SK-MEL-5 (cell line): ENCODE measurements at places on chromosomes 16 and 17. TPM values are rescaled to one million over a fixed set of nuclear protein-coding genes. Genes with fewer than 3 reads are reported as not detected.

The SYCE1L gene
- not detected in 2 replicates for total RNA-seq

The CA7 gene
- total RNA-seq = not detected in 2 replicates

The TBC1D3L gene
- 1.9 and 2.0 TPM in 2 replicates for total RNA-seq

The ZNF785 gene
- 12.1 and 13.0 TPM in 2 replicates for total RNA-seq

The GAS2L2 gene
- not detected in 2 replicates for total RNA-seq

The PLEKHG4 gene
- 10.5 and 12.9 TPM in 2 replicates for total RNA-seq

The AANAT gene
- not detected in 2 replicates for total RNA-seq

The CLEC3A gene
- total RNA-seq = not detected in 2 replicates

The KCNH4 gene
- total RNA-seq = 0.18 and 0.24 TPM in 2 replicates

The EIF1 gene
- 129 and 155 TPM in 2 replicates for total RNA-seq

The LDHD gene
- 2.2 and 3.0 TPM in 2 replicates for total RNA-seq

The CTRB1 gene
- total RNA-seq = not detected in 2 replicates

The ADGRG3 gene
- not detected in 2 replicates for total RNA-seq

The CES1 gene
- 2.3 and 2.6 TPM in 2 replicates for total RNA-seq

The CORO6 gene
- total RNA-seq = 0.13 and 0.21 TPM in 2 replicates

The MEFV gene
- total RNA-seq = not detected in 2 replicates

The ABAT gene
- 0.53 and 0.92 TPM in 2 replicates for total RNA-seq

The CDK12 gene
- total RNA-seq = 40.7 TPM in 2 replicates

The SNX20 gene
- total RNA-seq = not detected in 2 replicates

The DHX58 gene
- 5.8 and 7.0 TPM in 2 replicates for total RNA-seq

The TEX2 gene
- total RNA-seq = 28.8 and 29.6 TPM in 2 replicates

The PYY gene
- total RNA-seq = not detected in 2 replicates

The NT5M gene
- total RNA-seq = 11.0 and 15.7 TPM in 2 replicates

The PRSS36 gene
- 0.05 and 0.50 TPM in 2 replicates for total RNA-seq

The SHCBP1 gene
- 19.5 and 19.6 TPM in 2 replicates for total RNA-seq

The KRT15 gene
- total RNA-seq = 0.13 and 0.61 TPM in 2 replicates

The TEKT5 gene
- total RNA-seq = 1.4 TPM in 1 of 2 replicates, not detected in the other
